ENCODE measurements at places on chromosomes 5 and 9.

DNA sequence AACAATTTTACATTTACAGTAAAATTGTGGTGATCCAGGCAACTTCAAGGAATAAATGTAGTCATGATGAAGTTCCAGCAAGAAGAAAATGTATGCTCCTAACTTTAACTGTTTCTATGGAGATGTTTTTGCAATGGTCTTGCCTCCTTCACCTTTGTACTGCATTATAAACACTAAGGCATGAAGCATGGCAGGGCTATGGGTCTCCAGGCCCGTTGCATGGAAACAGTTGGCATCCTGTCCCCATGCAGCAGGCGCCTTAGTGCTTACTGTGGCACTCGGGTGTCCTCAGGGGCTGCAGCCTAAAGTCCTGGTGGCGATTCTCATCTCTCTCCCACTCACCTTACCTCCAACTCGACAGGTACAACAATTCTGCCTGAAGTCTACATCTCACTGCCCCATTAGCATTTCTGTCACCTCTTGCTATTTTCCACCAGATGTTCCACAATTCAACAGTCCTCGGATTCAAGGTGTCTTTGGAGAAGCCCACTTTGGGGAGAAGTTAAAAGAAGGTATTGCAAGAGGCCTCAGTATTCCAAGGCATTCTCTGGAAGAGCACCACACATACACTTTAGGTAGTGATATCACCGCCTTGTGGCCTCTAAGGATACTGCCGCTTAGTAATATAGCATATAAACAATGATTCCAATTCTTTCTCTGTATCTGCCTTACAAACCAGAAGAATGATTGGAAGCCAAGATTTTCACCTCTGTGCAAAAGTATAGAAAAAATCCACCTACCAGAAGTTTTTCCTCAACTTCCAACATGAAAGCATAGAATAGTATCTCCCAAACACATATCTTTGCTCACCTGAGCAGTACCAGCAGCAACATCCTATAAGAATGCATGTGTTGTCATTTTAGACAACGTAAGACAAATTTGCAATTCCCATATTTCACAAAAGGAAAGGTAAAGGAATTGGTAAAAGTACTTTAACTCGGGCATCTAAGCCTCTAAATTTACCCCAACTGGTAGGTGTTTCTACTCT lies 5.1 kb downstream of the LIFR start:
- DNase-seq = no peak

- no peak for DNase-seq
These were observed 318.0 kb downstream of the TAF11L14 start for GRCh38 chr5:17952231-17952630.

- DNase-seq = no peak
These were observed 53.2 kb downstream of the GNA14 start for GRCh38 chr9:77594963-77595362.

DNA sequence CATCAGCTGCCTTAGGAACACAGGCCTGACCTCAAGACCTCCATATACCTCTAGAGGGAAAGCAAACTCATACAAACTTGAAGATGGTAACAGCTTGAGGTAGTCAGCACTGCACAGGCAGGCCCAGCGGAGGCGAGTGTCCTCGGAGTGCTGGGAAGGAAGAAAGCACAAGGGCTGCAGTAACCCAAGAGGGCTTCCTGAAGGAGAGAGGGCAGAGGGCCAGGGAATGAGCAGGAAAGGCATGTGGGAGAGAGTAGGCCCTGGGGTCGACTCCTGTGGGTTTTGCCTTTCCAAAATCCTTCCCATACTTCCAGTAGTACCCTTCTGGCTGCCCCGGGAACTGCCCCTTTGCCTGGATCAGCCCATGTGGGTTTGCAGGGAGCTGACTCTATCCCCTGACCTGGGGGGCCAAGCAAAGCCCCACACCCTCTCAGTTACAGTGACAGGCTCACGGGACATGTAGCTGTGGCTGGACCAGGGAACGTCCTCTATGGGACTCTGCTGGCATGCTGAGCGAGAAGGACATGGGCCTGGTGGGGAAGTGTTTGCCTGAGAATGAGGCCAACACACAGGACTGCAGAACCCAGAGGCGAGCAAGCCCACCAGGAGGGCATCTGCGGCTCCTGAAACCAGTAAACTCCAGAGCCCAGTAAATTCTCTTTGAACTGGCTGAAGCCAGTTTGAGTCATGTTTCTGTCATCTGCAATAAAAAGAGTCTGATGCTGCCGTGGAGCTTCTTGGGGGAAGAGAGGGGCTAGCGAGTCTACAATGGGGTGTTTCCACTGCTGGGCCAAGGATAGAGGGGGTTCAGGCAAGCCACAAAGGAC lies 64.1 kb downstream of the COL23A1 start:
- no peak for DNase-seq

DNA sequence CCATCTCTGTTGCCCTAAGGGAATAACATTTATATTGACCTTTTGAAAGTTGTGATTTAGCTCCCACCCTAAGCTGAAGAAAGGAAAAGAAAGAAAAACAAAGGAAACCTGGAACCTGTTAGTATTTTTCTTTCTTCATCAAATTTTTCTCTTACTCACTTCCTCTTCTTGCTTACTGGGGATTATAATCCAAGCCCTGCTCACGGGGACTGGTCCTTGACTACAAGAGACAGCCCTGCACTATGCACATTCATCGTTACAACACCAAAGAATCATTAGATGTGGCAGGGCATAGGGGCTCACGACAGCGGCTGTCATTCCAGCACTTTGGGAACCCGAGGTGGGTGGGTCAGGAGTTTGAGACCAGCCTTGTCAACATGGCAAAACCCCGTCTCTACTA lies 37.8 kb upstream of the LPAR1 start:
- no peak for DNase-seq

DNA sequence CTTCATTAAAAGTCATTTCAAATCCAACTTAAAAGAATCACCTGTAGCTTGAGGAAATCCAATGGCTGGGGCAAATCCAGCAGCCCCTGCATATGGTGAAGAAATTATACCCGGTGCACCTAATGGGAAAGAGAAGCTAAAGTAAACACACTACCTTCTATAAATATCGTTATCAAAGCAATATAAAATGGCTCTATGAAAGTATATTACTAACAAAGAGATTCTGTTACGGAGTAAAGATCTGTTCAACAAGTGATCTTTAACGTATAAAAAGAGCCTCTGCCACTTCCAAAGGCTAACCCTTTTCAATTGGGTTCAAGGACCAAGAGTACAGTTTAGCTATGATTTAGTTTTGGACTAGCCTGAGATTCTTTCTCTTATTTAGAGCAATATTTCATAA lies 59.7 kb upstream of the SUSD1 start:
- no peak for DNase-seq

- no peak for DNase-seq
These were observed 409.5 kb downstream of the ARHGEF28 start for GRCh38 chr5:74035521-74035937.

GRCh38 chr9:13726746-13727145 lies 447.3 kb upstream of the MPDZ start:
- DNase-seq = no peak

- DNase-seq = no peak
These were observed 92.8 kb downstream of the CAVIN4 start for GRCh38 chr9:100670719-100671118.

DNA sequence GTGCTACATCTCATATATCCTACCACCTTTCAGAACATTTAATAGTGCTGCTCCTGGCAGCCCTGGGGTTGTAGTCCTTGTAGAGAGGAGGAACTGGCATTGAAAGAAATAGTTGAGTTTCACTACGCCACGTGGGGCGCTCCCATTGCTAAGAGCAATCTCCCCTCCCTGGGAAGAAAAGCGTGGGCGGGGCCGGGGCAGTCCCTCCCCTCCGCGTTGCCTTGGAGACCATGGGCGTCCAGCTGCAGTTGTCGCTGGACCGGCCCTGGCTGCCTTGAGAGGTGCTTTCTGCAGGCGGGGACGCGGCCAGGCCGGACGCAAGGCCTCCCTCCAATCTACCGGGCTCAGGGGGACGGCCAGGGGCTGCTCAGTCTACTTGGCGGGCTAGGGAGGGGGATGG lies 368 bp upstream of the CCDC180 start:
- no peak for DNase-seq

DNA sequence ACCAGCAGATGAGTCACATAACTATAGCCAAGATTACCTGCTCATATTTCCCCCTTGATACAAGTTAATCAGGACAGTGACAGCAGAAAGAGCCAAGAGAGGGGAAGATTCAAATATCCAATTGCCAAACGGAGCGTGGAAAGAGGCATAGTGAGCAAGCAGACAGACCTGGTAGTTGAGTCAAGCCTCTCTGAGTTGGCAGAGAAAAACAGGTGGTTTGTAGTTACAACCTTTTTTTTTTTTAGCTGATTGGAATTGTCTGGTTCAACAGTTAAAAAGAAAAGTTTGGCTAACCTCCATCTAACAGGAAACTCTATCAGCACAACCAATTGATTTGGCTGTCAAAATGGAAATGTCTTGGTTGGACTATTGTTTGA lies 272.1 kb downstream of the TLE1 start:
- no peak for DNase-seq

DNA sequence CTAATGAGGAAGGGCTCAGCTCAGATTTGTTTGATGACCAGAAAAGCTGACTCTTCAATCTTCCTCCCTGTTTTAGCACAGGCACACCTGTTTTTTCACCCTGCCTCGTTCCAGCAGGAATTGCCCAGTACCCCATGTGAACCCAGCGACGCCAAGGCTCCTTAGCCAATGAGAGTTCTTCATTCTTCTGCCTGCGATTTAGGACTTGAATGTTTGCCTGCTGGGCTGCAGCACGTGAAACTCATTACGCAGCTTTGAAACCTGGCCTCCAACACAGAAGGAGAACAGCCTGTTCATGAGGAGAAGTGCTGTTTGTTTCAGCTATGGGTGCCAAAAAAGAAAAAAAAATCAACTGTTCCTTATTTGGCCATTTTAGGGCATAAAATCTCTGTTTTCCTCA lies 315.5 kb downstream of the TRPM3 start:
- no peak for DNase-seq

DNA sequence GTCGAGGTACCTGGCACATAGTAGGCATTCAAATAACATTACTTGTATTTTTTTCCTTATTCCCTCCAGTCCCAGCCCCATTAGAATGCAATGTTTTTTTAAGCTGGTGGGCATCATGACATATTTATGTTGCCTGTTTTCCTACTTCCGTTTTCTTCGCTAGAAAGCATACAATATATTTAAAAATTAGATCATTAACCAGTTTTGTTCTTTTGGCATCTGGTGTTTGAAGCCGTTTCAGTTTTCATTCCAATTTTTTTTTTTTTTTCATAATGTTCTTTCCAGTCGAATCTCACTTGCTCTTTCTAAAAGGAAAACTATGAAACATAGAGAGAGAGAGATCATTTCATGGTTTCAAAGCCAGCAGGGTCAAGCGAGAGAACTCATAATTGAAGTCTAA lies 228.3 kb upstream of the C9orf72 start:
- no peak for DNase-seq

GRCh38 chr9:108727580-108728111 lies 128.1 kb downstream of the ACTL7B start:
- no peak for DNase-seq

GRCh38 chr5:139605887-139606286 lies 42.3 kb upstream of the CXXC5 start:
- DNase-seq = no peak

DNA sequence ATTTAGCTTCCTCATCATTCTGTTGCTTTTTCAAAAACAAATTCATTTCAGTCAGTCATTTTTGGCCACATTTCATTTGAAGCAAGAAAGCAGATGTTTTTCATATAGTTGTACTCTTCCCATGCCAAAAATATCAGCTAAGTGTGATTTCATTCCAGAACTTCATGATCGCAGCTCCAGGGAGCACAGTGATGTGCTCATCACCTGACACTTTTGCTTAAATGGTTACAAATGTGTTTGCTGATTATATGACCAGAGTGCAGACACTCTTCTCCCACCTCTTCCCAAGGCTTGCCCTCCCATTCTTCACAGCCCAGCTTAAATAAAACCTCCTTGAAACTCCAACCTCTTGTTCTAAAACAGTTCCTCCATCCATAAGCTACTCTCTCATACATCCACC lies 32.6 kb downstream of the GABRB2 start:
- DNase-seq = no peak

GRCh38 chr5:52892242-52892878 lies 96.8 kb upstream of the ITGA2 start:
- no peak for DNase-seq

DNA sequence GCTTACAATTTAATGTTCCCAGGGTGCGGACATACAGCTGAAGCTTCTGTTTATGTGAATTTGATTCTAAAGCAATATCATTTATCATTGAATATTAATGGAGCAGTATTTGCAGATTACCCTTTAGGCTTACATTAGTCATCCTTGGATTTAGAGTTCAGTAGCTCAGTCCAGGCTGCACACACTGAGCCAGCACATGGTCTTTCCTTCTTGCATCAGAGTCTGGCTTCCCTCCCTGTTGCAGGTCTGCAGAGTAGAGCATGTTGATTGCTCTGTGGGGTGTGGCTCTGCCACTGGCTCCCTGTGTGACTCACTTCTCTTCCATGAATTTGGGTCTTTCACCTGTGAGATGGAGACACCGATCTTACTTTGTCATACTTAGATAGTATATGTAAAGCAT lies 36.8 kb downstream of the NSG2 start:
- no peak for DNase-seq

GRCh38 chr9:129481810-129482511 lies 138.9 kb downstream of the C9orf50 start:
- DNase-seq = no peak

- no peak for DNase-seq
These were observed 145.3 kb upstream of the SGCD start for GRCh38 chr5:156181656-156182055.

- no peak for DNase-seq
These were observed 232.1 kb downstream of the CDH12 start for GRCh38 chr5:22621084-22621483.

- no peak for DNase-seq
These were observed 378.9 kb downstream of the ELAVL2 start for GRCh38 chr9:23447166-23447565.

- no peak for DNase-seq
These were observed 317.0 kb downstream of the RASEF start for GRCh38 chr9:82745919-82746318.

- DNase-seq = no peak
These were observed 2.6 kb downstream of the CLTB start for GRCh38 chr5:176413709-176414191.

DNA sequence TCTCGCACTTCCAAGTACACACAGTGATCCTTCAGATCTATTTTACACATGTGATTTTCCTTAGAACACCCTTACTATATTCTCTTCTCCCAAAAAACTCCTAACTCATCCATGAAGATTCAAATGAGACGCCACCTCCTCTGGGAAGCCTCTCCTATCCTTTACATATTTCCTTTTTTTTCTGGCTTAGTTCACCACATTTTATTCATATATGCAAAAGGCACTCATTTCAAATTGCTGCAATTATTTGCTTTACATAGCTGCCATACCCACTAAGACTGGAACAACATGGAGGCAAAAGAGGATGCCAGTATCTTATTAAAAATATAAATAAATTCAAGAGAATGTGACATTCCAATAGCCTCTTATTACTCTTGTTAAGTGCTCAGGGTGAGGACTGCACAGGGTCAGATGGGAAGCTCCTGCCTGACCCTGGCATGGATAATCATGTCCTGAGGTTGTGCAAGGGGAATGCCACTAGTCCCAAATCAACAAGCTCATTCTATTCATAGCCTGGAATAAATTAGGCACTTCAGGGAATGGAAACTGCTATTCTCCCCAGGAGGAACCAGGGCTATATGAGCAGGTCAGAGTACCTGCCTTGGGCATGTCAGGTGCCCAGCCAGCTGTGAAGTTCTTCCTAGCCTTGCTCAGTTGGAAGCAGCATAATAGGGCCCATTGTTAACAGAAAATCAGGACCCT lies 262.9 kb downstream of the FBXL17 start:
- DNase-seq = no peak
